Activated naive CD4-positive, alpha-beta T cell treated with anti-CD3 and anti-CD28 coated beads, Interleukin-2, amount 50 U/mL, for 16 hours (primary cell): ENCODE measurements at places on chromosomes 5 and 9.

DNA sequence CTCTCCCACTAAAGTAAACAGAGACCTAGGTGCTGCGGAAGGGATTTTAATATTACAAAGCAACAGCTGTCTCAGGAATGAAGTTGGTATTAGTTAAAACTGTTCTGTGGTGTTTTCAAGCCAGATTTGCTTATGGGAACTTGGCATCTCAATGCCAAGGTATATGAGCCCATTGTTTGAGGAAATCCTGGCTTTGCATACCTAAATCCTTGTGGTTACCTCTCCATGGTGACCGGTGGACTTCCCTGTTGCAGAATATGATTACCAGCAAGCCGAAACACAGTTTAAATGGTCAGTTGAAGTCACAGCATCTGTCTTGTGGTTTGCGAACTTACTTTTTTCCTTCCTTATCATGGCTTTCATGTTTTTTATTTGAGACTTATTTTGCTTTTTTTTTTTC is 62.3 kb upstream of the TXNDC8 start:
- no peak for DNase-seq

DNA sequence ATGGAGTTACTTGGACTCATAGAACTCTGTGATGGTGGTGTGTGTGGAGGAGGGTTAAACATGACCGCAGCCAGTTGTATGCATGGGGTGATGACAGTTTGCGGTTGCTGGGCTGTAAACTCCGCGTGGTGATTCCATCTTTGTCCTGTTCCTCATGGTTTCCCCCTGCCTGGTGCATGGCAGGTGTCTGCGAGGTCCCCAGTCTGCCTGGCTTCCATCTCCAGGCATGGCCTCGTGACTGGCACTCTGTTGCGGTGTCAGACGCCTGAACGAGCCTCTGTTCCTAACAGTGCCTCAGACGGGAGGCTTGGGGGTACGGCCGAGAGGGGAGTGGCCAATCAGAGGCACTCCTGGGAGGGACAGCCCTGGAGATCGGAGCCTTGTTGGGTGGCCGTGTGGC is 33.9 kb upstream of the SH3PXD2B start:
- DNase-seq: no peak

DNA sequence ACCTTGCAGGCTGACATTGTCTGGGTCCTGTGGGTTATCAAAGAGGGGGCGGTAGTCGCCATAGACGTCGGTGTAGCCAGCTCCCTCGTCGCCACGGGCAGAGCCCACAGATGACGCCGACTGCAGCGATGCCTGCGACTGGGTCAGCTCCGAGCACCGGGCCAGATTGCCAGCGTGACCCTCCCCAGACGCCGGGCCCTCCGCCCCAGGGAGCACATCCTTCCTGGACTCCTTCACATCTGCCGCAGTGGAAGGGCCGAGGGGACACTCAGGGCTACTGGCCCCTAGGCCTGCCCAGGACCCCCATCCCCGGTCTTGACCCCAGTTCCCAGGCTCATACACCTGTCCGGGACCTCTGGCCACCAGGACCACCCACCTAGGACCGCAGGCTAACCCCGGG is 13.9 kb downstream of the ABCA2 start:
- DNase-seq: no peak

- no peak for DNase-seq
These were observed 114.1 kb downstream of the FRMD3 start for GRCh38 chr9:83423815-83424707.
